ENCODE measurements at places on chromosomes 6 and 20. TPM values are rescaled to one million over a fixed set of nuclear protein-coding genes. Genes with fewer than 3 reads are reported as not detected.

Gene C20orf141
- not detected for total RNA-seq

Gene ETV7
- total RNA-seq, result 0.87 TPM

Gene SLC17A3
- total RNA-seq, result not detected

Gene COL21A1
- not detected for total RNA-seq

Gene SEMG1
- total RNA-seq, result not detected

Gene TP53TG5
- total RNA-seq, result not detected

GRCh38 chr6:148720897-148721296, 25.9 kb upstream of the UST start:
- DNase-seq, result no peak

- no peak for DNase-seq
These were observed 156.8 kb downstream of the DNAH8 start for GRCh38 chr6:38871741-38872568.

GRCh38 chr6:119444642-119445557, 95.3 kb upstream of the MAN1A1 start:
- DNase-seq, result no peak

GRCh38 chr6:107849325-107849724, 25.2 kb upstream of the SCML4 start:
- no peak for DNase-seq

GRCh38 chr20:47427746-47428145, 71.2 kb upstream of the ZMYND8 start:
- DNase-seq, result no peak

- DNase-seq, result no peak
These were observed 199.4 kb downstream of the WDR27 start for GRCh38 chr6:169502445-169502844.

- DNase-seq, result no peak
These were observed 96.1 kb downstream of the PPP1R14C start for GRCh38 chr6:150238846-150239407.

DNA sequence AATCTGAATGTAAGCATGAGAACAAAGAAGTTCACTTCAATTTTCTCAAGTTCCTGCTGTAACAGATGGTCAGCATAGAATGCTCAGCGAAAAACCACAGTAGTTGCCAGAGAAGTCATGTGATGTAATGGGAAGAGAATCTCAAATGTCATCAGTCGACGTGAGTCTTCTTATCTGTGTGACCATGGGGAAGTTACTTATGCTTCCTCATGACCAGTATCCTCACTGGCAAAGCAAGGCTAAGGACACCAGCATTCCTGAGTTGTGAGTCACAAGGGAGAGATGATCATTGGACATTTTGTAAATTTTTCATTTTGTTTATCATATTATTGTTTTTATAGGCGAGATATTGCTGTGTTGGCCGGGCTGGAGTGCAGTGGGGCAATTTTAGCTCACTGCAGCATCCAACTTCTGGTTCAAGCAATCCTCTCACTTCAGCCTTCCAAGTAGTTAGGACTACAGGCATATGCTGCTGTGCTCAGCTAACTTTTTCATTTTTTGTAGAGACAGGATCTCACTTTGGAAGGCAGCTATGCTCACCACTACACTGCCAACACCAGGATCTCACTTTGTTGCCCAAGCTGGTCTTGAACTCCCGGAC, 21.9 kb downstream of the SGK1 start:
- peak; percentile 68 for DNase-seq

DNA sequence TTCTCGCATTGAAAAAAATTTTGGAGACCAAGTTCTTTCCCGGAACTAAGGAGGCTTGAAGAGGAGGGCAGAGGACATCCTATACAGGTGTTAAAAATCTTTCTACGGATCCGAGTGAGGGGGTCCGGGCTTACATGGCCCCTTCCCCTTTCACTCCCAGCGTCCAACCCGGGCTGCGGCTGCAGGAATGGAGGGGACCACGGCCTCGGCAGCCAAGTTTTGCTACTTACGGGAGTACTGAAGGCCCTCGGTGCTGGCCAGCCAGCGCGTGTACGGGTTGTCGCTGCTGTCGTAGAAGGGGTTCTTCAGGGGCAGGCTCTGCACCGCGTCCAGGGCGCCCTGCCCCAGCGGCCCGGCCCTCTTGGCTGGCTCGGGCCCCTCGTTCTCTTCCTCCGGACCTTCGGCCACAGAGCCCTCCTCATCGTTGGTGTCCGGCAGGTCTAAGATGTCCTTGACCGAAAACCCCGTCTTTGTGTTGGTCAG, 642 bp downstream of the NKX2-2 start:
- DNase-seq, result no peak

DNA sequence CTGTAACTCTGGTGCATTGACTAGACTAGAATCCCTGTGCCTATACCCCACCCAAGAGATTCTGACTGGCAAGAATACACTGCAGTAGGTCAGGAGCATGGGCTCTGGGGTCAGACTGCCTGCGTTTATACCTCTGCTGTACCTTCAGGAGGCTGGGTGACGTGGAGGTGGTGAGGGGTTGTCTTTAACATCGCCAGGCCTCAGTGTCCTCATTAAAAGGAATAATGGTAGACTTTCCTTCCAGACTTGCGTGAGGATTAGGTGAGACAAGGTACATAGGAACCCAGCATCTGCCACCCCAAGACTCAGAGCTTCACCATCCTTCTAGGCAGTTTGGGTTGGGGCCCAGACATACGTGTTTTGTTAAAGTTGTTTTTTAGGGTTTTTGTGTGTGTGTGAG, 44.3 kb downstream of the TM9SF4 start:
- DNase-seq, result no peak

- DNase-seq, result no peak
These were observed 114.5 kb downstream of the FAM120B start for GRCh38 chr6:170420791-170421776.
